ENCODE measurements at places on chromosomes 3 and 15.

DNA sequence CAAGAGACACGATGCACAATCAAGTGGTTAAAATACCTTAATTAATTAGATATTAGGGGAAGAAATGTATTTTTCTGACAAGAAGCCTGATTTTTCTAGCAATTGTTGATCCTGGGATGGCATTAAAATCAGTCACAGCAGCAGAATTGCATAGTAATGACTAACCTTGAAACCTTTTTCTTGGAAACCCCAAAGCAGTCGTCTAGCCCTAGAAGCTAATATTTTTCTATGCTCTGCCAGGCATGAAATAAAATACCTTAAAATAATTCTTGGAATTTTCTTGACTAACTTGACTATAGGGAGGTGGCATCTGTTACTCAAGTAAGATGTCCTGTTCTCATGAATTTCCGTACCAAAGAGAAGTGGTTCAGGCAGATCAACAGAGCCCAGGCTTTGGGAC, 204.1 kb downstream of the THRB start:
- no peak for DNase-seq

- no peak for DNase-seq
Observed at GRCh38 chr3:2512881-2513280, 414.2 kb downstream of the CNTN4 start.

- DNase-seq: no peak
Observed at GRCh38 chr3:161251716-161252115, 30.6 kb downstream of the NMD3 start.

DNA sequence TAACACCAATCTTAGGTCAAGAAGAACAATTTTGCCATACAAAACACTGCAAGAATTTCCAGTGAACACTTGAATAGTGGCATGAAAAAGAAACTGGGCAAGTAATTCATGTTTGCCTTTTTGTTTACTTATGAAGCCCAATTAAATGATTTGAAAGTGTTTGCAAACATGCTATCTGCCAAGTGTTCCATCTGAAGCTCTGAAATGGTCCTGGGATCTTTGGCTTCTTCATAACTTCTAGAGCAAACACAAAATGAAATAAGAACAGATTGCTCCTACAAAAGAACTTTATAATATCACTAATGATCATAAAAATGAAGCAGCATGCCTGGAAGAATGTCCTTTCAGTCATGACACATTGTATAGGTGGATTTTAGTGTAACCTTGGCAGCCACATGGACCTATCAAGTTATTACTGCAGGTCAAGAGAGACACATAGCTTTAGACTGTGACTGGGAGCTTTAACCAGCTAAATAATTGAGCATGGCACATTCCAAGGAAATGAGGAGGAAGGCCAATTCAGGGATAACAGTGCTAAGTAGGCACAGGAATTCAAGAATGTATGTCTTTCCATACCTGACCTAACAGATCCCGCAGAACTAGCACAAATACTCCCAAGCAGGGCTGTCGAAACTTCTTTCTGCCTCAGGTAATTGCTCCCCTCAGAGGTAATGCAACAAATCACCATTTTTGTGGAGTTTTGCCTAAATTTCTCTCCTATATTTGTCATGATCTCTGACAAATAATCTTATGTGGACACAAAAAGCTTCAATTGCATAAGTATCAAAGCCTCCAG, 144.6 kb downstream of the DUT start:
- DNase-seq: no peak

DNA sequence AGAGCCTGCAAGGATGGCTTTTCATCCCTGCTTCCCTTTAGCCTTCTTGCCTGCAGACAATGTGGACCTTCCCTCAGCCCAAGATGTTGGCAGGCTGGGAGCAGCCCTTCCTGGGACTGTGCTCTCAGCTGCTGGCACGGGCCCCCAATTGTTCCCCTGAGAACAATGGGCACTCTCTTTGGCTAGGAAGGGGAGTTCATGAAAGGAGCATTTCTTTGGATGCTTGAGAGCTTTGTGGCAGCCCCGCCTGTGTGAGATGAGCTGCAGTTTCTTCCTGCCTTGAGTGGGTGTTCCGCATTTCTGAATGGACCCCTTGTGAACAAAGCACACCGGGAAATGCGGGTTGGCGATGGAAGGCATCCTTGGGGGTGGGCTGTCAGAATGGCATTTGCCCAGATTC, 35.0 kb upstream of the BSN start:
- DNase-seq: no peak

DNA sequence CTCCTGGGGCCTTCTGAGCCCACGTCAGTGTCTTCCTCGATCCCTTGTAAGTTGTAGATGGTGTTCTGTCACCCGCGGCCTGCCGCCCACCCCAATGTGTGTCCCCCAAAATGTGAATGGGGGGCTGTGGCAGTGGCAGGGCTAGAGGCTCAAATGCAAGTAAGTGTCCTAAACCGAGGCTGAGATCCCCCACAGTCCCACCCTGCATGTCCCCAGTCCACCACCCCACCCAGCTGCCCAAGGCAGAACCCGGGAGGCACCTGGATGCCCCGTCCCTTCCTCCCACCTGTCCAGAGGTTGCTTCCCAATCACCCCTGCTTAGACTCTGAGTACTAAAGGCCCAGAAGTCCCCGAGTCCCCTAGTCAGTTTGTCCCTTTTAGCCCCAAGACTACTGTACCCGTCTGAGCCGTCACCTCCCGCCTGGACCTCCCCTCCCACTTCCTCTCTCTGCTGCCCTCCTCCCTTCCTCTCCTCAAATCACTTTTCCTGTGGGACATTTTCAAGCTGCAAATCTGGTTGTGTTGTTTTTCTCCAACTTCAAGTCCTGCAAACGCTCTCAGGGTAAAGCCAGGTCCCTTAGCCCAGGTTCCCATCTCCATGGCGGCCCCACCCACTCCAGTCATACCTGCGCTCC, 11.8 kb upstream of the PLXND1 start:
- no peak for DNase-seq

- DNase-seq: no peak
Observed at GRCh38 chr15:42157981-42158765, 1.7 kb upstream of the PLA2G4F start.

GRCh38 chr3:99960123-99960878, 142.6 kb downstream of the CMSS1 start:
- no peak for DNase-seq

DNA sequence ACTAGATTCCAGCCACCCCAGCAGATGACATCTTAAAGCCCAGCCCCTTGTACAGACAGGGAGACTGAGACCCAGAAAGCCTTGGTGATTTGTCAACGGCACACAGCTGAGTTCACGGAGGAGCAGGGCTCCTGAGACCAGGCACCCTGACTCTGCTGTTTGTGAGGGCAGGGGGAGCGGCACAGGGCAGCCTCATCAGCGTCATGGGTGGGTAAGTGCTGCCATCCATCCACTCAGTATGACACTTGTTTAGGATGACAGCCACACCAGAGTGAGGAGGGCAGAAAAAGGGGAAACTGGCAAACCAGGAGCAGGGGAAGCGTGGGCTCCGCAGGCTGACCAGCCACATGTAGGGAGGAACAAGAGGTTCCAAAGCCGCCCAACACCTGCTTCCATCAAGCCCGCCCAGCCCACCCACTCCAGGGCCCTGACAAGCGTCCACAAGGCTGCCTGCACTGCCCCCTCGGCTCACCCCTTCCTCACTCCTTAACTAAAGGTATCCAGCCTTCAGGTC, 19.9 kb downstream of the RBPMS2 start:
- no peak for DNase-seq

DNA sequence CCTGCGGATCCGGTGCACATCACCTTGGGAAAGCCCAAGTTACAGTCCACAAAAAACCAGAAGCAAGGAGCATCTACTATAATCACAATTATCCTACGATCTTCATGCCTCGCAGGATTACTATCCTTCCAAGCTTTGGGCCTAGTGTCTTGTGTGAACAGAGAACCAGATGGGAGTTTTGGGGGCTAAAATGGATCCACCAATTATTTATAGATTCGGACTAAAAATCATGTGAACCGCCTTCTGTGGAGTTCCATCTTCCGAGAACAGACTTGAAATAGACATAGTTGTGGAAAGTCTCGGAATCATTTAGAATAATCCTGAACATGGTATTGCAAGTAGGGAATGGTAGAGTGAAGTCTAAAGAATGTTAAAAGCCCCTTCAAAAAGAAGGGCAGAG, 70.1 kb downstream of the EIF4E3 start:
- DNase-seq: no peak

DNA sequence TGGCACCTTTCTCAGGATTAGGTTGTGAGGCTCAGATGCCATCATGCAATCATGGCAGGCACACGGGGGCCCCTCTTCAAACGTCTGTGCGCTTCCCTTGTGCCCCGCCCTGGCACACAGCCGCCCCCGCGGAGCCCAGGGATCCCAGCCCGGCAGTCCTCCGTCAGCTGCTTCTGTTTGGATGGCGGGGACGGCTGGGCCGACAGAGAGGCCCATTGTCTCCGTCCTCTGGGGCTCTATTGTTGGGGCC, 849 bp upstream of the HDAC11 start:
- no peak for DNase-seq

DNA sequence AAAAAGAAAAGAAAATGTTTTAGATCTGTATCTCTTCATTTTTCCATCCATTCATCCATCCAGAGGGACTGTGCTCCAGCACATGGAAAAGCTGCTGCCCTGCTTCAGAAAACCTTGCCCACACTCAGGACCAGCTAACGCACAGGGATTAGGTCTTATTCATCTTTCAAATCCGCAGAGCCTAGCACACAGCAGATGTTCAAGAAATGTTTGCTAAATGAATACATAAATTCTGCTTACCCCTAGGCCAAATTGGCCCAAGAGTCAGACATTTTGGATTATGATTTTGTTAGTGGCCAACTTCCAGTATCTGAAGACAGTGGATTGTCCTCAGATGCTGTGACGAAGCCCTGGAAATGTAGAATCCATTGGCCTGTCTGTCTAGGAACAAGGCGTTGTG, 71.4 kb downstream of the GHSR start:
- no peak for DNase-seq

DNA sequence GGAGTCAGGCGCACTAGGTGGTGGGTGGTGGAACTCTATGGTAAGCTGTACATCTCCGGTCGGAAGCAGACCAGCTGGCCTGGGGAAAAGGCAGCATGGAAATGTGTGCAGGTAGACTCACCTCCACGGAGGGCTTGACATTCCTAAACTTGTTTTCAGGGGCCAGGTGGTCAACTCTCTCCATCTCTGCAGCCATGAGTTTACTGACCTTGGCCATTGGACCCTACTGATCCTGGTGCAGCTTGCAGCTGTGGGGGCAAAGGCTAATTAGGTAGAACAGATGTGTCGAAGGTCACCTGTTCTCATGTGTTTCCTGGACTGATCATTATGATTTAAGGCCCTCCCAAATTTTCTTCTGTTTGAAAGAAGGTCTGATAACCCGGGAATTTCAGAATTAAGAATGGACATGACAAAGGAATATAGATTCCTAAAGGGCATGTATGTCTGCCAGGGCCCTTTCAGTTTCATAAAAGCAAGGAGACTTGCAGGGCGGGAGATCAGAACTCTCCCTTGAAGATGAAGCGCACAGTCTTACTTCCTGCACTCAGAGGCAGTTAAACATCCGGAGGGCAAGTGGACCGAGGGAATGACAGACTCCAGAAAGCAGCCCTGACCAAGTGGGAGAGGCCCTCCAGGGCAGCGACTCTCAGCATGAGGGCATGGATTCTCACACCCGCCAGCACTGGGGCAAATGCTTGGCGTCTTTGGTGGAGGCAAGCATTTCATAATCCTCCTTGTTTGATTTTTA, 56.1 kb upstream of the CMTM7 start:
- no peak for DNase-seq

GRCh38 chr3:28841441-28841840, 439.4 kb upstream of the RBMS3 start:
- DNase-seq: no peak

DNA sequence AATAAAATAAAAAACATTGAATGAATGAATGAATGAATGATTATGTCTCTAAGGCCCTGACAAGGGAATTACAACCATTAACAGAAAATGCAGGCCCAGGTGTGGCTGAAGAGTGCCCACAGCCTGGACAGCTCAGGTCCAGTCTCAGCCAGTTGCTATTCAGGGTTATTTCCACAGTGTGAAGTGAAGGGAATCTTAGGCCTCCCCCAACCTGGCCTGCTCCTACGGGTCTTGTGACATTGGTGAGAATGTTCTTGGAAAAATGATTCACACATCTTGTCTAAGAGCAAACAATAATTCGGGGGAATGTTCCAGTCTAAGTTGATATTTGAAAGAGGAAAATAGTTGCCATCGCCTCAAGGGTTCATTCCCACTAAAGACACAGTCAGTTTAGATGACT, 37.0 kb downstream of the MINDY4B start:
- DNase-seq: no peak

DNA sequence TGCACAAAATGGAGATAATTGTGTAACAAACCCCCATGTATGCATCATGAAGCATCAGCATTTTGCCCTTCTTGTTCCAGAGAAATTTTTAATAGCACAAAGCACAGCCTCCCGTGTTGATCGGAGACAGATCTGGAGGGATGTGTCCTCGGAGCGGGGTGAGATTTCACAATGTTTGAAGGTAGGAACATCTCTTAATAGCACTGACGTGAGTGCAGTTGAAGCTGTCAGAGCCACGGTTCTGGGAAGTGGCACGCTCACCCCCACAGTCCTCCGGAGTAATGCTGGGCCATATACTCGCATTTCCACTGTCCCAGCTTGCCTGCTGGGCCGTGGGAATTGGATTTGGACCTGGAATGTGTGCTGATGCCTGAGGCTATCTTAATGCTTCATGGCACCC, 24.1 kb downstream of the ARPP21 start:
- DNase-seq: no peak

- no peak for DNase-seq
Observed at GRCh38 chr3:52399593-52399992, 45.3 kb downstream of the SEMA3G start.

DNA sequence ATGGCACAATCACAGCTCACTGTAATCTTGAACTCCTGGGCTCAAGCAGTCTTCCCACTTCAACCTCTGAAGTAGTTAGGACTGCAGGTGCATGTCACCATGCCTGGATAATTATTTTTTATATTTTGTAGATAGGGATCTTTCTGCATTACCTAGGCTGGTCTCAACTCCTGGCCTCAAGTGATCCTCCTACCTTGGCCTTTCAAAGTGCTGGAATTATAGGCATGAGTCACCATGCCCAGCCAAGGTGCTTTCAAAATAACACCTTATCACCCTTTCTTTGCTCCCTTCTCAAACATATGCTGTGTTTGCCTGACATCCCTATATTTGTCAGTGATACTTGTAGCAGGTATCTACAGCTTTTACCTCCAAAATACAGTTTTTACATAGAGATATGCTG, 242.0 kb upstream of the ARRDC4 start:
- no peak for DNase-seq

GRCh38 chr15:45026651-45027190, 3.7 kb downstream of the SORD start:
- DNase-seq: no peak

GRCh38 chr3:196339493-196340254, 1.5 kb upstream of the TM4SF19 start:
- DNase-seq: no peak

All from NCI-H1092 (cell line).